ACHN (cell line): ENCODE measurements at places on chromosomes 11 and 22.
A peak's percentile ranks its signal among the peaks of the same experiment; 100 is the strongest.

GRCh38 chr11:75355051-75355450 is 3.6 kb upstream of the ARRB1 start:
- no peak for DNase-seq

DNA sequence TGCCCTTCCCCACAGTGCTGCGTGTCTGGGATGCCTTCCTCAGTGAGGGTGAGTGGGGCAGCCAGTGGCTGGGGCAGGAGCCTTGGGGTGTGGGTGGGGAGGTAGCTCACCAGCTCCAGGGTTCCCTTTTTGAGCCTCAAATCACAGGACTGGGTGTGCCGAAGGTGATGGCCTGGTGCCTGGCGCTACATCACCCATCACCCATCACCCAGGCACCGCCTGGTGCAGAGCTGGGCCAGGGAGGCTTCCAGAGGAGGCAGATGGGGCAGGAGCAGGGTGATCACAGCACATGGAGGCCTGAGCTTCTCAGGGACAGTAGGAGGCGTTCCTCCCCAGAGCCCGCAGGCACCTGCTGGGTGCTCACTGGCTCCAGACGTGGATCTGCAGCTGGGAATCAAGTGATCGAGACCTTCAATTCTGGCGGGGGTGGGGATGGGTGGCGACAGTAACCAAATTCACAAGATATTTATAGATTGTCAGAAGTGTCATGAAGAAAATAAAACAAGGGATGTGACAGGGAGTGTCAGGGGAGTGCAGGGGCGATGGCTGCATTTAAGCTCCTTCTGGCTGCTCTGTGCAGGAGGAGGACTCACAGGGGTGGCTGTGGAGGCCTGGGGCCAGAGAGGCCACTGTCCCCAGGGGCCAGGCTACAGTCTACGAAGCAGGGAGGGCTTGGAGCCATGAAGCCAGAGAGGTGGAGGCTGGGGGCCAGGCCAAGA is 3.2 kb downstream of the TBC1D10C start:
- no peak for DNase-seq

GRCh38 chr11:14386895-14387480 is 28.0 kb upstream of the RRAS2 start:
- no peak for DNase-seq

GRCh38 chr11:66868726-66869566 is 12.1 kb downstream of the LRFN4 start:
- DNase-seq = peak; percentile 67

DNA sequence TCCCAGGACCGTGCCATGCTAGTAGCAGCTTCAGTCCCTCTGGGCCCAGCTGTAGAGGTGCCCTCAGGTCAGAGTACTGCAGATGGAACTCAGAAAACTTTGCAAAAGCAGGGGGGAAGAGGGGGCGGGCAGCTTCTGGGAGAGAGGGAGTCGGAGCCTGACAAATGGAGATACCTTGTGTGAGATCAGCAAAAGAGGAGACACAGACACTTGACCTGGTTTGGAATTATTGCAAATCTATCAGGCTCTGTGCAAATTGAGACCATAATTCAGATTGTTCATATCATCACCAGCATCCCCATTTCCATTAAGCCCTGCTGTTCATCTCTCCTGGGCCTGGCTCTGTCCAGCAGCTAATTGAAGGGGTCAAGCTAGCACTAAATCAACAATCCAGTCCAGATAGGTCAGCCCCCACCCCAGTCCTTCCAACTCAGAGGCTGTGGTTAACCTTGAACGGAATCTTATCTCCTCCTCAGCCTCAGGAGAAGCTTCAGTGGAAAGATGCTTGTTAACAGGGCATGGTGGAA is 292.6 kb upstream of the PLET1 start:
- no peak for DNase-seq

DNA sequence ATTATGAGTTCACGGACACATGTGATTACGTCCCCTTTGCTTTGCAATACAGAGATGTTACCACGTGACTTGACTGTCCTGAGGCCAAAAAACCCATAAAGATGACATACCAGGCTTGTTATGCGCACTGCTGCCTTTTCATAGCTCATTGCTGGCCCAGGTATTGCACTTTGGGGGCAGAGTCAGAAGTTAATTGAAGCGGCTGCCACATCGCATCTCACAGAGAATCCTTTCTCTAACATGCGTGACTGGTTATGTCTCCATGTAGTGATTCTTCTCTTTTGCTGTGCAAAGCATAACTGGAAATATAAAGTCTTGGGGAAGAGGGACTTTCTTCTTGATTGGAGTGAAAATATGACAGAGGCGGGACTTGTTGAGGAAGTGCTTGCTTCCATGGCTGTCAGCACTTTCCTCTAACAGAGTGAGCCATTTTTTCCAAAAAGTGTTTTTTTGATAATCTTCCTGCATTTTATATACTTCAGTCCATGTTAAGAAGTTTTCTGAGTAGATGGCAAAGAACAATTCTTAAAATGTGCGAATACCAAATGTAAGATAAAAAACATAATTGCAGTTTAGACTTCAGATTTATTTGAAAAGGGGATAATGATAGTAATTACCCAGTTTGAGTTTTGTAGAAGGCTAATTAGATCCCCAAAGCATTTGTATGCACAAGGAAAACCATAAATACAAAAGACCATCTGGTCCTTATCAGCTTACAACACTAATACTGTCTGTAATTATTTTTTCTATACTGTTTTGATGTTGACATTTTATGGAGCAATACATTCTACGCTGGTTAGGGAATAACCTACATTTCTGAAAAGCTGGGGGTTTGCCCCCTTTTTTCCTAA is 324.6 kb upstream of the MTNR1B start:
- no peak for DNase-seq

DNA sequence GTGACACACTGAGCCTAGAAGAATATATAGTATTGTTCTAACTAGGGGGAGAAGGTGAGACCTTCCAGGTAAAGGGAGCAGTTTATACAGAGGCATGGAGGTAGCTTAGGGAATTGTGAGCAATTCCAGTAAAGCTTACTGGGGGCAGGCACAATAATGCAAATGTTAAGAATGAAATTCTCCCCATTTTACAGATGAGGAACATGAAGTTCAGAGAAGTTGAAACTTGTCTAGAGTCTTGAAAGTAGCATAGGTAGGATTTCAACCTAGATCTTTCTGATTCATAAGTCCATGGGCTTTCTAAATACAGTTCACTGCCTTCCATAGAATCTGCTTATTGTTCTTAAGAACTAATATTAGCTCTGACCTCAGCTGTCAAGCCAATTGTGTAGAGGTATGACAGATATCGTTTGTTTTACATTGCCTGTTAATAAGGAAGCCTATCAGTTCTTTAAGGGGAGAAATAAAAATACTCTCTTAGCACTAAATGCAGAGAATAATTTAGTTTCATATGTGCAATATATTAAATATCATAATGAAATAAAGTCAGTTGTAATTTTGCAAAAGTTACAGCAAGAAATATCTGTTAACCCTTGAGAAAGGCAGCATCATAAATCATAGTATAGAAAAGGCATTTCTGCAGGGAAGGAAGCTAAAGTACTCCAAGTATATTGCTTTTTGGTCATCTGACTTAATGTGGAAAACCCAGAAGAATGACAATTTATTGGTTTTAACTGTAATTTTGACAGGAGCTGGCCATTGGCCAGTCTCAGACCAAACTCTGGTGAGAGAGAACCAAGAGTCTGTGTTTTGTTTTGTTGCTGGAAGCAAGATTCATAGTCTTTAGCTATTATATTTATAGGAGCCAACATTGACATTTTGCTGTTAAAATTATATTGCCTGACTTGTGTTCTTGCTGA is 181.8 kb downstream of the UVRAG start:
- DNase-seq = no peak

DNA sequence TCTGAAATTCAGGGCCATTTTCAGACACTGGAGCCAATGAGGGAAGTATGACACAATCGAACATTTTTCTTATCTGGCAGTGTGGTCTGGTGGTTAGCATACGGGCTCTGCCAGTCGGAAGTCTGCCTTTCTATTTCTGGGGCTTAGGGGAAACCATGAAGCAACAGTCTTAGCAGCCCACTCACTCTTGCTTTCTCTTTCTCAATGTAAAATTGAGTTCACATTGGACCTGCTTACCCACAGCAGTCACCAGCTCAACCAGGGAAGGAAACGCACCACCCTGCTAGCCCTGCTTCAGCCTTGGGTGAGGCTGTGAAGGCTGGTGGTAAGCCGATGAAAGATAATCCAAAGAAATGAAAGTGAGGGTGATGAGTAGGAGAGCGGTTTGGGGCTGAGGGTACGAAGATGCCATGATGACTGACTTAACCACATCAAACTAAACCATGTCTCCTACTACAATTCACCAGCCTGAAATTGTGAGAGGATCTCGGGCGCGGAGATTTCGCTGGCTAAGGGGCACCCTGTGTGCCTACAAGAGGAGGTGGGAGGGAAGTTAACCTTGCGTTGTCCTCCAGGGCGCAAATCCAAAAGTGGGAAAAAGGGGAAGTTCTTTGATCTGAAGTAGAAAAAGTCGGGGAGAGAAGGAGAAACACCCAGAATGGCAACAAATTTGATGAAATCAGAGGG is 2.0 kb upstream of the LMO2 start:
- no peak for DNase-seq

DNA sequence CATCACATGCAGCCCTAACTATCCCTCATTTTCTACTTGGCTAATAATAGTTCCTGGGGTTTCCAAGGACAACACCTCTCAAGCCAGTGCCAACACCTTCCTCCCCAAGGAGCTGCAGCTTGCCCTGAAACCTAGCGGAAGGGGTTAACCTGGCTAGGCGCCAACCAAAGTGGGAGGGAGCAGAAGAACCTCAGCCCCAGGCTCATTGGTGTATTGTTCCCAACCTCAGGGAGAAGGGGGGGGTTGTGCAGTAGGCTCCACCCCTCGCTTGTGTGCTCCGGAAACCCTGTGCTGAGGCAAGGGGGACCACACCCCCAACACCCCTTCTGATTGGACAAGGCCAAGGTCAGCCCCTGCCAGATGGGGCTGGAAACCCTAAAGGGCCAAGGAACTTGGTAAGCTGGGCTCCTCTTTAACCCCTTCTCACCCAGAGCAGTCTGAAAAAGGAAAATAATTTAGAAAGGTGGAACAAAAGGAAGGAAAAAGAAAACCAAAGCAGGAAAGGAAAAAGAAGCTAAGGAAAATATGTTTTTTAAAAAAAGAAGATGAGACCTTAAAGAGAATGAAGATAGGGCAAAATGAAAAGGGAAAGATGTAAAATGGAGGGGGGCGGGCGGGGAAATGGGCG is 2.5 kb downstream of the MTA2 start:
- peak; percentile 91 for DNase-seq

DNA sequence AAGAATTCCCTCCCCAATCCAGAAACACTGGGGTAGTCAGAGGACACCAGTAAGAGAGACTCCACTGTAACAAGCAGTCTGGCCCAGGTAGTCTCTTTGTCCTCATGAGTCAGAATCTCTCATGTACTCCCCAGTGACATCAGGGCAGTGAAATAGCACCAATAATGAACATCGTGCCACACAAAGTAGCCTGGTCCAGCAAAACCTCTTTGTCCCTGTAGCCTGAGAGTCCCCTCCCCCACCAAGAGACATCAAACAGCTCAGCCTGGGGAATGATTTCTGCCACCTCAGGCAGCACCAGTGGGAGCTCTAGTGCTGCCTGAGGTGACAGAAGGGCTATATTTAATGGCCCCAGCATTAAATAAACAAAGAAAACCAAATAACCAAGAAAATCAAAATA is 88.1 kb downstream of the SBF2 start:
- no peak for DNase-seq

DNA sequence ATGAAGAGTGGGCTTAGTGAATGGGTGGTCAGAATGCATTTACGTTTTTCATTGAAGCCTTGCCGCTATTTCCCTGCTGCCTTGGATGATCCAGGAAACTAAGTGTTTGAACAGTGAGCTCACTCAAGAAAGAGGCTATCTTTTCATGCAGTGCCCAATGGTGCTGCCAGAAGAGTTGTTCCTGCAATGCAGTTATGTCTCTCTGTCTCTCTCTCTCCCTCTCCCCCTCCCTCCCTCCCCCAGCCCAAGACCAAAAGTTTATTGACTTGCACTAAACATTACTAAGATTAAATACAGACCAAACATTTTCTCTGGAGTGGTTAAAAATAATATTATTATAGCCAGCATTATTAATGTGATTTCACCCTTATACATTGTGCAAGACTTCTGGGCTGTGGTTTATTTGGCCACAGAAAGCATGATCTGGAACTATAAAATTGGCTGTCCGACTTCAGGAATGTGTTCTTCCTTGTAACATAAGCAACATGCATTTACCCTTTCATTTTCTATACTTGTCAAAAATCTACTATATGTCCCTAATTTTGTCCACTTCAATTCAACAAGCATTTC is 6.6 kb upstream of the FUT4 start:
- DNase-seq = no peak

- no peak for DNase-seq
Observed at GRCh38 chr11:18769802-18770456, 21.7 kb downstream of the PTPN5 start.

DNA sequence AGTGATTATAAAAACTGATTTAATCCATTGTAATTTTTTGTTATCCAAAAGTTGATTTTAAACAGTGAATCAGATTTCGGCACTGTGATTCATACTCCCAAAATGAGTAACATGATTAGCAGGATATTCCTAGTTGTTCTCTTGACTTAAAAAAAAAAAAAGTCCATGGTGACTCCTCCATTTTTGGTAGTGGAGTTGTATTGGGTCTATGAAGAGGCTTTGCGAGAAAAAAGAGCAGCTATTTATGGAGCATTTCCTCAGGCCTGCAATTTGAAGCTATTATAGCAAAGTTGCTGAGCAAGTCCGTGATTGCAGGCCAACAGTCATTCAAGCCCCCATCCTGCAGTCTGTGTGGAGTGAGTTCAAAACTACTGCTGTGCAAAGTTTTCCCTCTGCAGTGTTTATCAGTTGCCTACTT is 28.8 kb downstream of the YAP1 start:
- DNase-seq = no peak

DNA sequence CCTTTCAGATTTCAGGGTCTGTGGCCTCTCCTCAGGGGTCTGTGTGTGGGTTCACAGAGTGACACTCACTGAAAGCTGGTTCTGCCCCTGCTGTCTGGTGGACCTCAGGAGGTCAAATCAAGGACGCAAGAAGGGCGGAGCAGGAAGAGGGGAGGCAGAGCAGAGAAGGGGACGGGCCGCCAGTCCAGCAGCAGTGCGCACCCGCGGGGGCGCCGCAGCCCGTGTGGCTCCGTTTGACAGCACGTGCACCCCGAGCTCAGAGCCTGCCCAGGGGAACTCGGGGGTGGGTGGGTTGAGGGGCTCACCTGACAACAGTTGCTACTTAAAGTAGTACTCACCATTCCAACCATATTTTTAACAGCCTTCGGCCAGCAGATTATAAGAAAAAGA is 71.4 kb upstream of the PITPNB start:
- DNase-seq = no peak

GRCh38 chr11:2804701-2805387 is 80.7 kb downstream of the CDKN1C start:
- DNase-seq = no peak

GRCh38 chr22:46122511-46122971 is 27.8 kb upstream of the PPARA start:
- peak; percentile 55 for DNase-seq
